ENCODE measurements at places on chromosomes 12 and 14.
A peak's percentile ranks its signal among the peaks of the same experiment; 100 is the strongest.

- DNase-seq = no peak
Observed at GRCh38 chr12:90010089-90010488, 301.5 kb upstream of the ATP2B1 start.

DNA sequence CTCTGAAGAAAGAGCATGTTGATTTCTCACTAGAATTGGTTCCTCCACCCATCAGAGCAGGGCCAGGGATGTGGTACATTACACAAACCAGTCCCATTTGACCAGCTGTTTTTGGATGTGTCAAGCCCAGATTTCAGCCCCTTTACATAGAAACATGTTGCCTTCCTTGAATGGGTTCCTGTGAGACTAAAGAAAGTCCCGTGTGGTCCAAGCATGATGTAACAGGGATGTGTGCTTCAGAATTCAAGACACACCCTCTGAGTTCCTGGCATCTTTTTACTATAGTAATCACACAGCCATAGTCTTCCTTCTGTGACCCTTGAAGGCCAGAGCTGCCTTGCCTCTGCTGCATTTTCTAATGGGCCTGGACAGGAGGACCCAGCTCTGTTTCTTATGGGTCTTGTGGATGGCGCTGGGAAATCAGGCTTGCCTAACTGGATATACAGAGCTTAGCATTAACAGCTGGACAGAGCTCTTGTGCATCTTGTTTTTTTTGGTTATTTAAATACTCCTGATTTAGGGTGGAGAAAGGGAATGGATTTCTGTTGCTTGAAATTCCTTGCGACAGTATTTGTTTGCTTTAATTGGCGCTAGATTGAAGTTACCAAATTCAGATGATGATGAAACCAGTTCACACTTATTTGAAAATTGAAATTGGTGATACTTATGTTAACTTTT is 341.0 kb downstream of the ZFP36L1 start:
- no peak for DNase-seq

DNA sequence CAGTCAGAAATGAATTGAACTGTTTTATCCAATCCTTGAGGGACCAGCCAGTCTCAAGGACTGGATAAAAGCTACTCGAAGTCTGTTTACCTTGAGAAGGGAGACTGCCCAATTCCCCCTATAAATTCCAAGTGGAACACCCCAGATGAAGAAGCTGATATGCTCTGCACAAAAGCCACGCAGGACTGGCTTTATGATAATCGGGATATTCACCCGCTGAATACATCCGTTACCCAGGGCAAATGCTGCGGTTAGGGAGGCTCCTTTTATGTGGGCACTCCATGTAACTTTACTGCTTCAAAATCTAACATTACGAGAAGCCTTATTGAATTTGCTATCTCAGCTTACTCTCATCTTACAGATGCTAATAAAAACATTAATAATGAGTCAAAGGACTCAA is 119.1 kb downstream of the DENND5B start:
- no peak for DNase-seq

DNA sequence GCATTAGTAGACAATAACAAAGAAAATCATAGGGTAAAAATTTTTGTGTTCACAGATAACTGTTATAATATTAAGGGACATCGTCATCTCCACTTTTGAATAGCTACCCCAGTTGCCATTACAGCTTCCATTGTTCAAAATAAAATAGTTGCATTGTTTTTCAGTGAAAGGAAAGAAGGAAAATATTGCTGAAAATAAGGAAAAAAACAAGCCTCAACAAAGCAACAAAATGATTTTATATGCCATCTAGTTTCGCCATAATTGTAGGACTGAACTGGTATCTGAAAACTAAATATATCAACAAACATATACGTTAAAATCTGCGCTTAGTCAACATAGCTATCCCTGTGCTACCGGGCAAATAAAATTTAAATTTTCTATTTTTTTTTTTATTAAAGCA is 3.3 kb downstream of the CDK17 start:
- DNase-seq = no peak

DNA sequence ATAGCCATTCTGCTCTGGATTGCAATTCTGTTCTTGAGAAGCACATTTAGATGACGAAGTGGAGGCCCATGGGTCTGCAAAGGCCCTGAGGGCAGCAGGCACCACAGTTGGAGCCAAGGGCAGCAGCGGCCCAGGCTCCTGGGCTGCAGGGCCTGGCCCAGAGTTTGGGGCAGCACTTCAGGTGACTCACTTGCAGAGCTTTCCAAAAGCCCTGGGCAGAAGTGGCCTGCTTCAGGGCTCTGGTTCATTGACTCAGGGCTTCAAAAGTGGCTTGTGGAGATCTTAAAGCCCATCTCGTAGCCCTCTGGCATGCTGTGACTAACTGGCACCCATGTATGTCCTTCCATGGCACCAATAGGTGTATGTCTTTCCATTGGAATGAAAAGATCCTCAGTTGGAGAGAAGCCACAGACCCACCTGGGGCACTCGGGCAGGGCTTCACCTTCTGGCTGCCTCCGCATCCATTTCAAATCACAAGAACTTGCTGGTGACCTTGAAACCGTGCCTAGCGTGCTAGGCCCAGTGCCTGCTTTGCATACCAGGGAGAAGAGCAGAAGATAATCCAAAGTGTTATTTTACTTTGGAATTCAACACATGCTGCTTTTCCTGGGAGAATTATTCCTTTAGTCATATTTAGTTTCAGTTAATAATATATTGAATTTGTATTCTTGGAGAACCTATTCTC is 106.7 kb downstream of the PRMT8 start:
- no peak for DNase-seq

DNA sequence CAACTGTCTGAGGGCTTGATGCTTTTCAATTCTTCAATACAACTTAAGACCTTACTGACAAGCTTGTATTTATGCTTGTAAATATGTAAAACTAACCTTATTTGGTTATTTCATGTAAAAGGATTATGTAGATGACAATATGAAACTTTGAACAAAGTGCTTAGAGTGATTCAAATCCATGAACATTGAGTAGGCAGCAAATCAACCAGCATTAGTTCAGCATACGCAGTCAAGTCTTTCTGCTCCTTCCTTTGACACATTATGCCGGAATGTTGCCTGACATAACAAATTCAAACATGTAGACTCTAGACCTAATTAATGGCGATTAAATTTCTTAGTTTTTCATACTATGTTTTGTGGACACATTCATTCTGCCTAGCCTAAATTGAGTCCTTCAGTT is 105.2 kb downstream of the FGD4 start:
- DNase-seq = no peak

GRCh38 chr14:78278464-78279250 is 108.5 kb downstream of the NRXN3 start:
- no peak for DNase-seq

- no peak for DNase-seq
Observed at GRCh38 chr12:9727813-9728212, 5.1 kb downstream of the CLECL1 start.

GRCh38 chr12:105469211-105469610 is 138.7 kb downstream of the C12orf75 start:
- DNase-seq = no peak

DNA sequence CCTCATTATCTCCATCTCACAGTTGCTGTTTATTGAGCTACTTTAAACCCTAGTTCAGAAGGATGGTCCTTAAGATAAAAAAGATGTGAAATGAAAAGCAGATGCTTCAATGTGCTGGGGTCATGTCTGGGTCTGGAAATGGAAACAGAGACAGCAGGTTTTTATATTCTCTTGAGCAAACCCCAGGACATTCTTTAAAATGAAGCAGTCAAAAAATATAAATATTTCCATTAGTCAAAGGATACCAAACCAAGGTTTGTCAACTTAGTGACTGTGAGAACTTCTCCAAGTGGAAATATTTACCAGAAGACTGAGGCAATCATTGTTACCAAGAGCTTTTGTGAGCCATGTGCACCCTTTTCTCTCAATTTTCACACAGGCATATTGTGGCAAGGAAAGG is 102.5 kb upstream of the DIO2 start:
- DNase-seq = no peak

- DNase-seq = peak; percentile 29
Observed at GRCh38 chr14:101062601-101063000, 159.1 kb upstream of the RTL1 start.

DNA sequence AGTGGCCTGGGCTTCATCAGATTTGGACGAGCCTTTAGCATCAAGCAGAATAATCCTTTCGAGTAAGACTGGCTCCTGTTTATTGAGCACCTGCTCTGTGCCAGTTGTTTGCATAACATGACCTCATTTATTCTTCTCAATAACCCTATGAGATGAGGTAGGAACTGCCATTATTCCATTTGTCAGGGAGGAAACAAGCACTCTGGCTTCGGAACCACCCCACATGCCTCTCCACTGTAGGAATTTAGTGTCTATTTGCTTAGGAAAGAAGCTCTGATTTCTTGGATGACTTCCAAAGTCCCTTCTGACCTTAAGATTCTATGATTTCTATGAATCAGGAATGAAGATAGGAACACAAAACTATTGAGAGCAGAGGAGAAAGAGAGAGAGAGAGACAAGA is 11.0 kb downstream of the SAMD4A start:
- DNase-seq = no peak

GRCh38 chr14:93008381-93008780 is 85.4 kb downstream of the CHGA start:
- peak; percentile 59 for DNase-seq

DNA sequence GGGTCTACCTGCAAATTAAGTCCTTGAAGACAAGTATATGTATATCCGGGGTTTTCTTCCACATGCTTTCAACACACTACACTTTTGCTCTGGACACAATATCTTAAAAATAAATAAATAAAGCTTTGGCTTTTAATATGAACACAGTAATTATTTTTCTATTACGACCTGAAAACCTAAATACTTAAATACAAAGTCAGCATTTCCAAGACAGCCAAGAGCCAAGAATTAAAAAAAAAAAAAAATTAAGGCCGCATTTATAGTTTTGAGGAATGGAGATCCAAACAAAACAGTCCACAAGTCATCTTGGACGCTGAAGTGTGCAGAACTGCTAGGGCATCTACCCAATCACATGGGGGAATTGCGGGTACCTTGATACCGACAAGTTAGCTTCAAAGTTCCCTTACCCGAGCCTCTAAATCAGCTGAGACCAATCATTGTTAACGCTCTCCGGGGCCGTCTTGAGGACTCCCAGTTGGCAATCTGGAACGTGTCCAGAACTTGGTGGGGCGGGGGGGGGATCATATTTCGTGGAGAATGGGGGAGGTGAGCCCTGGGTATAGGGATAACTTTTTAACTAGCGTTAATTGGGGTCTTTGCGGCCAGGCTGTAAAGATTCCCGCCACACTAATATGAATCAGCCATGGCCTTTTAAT is 731 bp upstream of the PCNX4 start:
- DNase-seq = peak; percentile 13

DNA sequence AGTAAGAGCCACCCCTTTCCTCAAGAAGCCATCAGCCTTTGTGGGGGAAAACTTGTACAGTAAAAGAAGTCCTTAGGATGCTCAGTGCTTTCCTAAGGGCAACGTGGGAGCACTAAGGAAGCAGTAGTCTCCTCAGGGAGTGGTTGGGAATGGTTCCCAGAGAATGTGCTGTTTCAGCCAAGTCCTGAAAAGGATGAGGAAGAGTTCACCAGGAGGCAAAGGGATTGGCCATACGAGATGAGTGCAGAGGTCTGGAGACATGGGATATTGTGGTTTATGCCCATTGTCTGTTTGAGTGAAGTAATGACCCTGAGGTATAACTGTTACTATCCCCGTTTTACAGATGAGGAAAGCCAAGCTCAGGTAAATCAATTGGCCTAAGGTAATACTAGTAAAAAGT is 86.0 kb upstream of the ATF1 start:
- DNase-seq = no peak

DNA sequence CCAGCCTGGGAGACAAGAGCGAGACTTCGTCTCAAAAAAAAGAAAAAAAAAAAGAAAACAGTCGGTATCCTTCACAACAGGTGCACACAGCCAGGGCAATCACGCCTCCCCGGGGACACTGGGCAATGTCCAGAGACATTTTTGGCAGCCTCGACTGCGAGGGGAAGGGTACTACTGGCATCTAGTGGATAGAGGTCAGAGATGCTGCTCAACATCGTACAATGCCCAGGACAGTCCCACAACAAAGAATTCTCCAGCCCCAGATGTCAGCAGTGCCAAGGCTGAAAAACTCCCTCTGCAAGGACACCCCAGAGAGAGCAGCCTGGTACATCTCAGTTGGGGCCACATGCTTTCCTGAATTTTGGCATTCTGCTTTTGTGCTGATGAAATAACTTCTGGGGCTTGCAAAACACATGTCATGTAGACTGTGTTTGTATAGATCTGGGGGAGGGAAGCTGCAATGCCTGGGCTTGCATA is 21.5 kb downstream of the ALDH2 start:
- DNase-seq = no peak

DNA sequence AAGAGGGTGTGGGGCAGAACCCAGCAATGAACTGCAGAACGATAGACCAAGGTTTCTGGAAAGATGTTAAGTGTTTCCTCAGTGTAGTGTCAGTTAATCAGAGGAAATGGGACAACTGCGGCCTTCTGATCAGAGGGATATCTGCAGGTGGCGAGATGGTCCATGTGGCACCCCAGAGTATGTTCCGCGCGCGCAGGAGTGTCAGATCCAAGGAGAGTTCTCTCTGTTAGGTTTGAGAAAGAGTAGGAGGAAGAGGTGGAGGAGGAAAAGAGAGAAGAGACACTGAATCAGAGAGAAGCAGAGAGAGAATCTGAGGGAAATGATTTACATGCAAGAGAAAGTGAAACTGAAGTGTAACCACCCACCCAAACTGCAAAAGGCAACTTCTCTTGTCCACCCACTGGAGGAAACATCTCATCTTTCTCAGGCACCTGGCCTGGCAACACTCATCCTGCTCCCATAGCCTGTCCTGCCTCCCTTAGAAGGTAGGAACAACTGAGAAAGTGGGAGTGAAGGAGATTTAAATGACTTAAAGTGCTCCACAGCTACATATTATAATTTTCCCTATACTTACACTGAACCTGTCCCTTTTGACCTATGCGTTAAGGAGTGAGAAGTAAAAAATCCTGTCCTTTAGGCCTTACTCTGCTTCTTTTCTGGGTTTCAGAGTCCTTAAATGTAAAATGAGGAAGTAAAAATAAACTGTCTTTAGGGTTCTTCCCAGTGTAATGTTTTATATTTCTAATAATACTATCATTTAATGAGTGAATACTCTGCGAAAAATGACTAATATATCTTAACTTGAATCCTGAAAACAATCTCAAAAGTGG is 6.8 kb upstream of the TESPA1 start:
- DNase-seq = no peak

GRCh38 chr12:106135781-106136180 is 3.0 kb downstream of the NUAK1 start:
- DNase-seq = no peak

- DNase-seq = peak; percentile 68
Observed at GRCh38 chr14:103136388-103137271, 13.4 kb downstream of the TNFAIP2 start.
